Stimulated activated CD8-positive, alpha-beta memory T cell treated with anti-CD3 and anti-CD28 coated beads, Interleukin-4, amount 100 ng/mL, for 1 hour (primary cell): ENCODE measurements at places on chromosomes 1 and 21.

- DNase-seq = no peak
Observed at GRCh38 chr1:186303911-186304310, 71.1 kb downstream of the TPR start.

- no peak for DNase-seq
Observed at GRCh38 chr1:107964336-107965109, 457 bp downstream of the VAV3 start.

- no peak for DNase-seq
Observed at GRCh38 chr1:231411036-231411531, 11.0 kb downstream of the EGLN1 start.

DNA sequence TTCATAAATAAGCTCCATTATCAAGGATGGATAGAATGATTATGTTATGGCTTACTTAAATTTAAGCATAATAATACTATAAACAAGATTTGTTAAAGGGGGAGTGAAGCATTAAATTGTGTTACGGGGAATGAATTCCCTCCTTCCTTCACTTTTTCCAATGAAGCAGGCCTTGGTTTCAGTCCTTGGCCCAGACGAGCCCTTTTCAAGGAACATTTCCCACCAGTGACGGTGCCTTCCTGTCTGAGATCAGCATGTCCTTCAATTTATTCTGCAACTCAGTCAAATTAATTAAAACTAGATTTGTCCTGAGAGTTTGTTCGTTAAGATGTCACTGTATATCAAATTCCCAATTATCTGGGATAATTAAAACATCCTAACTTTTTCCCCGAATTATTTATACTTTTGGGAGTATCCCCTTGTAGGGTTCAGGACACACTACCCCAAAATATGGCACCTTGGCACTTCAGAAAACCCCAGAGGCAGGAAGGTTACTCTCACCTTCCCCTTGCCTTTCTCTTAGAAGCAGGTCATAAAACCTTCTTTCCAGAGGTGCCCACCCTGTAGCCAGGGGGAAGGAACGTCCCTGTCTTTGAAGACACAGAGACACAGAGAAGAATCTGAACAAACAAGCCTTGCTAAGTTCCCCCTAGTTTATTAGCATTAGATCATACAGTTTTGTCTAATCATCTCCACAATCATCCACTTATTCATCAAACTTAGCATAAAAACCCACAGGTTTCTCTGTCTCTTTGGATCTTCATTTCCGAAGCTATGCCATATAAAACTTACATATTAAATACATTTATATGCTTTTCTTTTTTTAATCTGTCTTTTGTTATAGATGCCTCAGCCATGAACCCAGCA, 86.2 kb upstream of the ARHGAP29 start:
- no peak for DNase-seq

DNA sequence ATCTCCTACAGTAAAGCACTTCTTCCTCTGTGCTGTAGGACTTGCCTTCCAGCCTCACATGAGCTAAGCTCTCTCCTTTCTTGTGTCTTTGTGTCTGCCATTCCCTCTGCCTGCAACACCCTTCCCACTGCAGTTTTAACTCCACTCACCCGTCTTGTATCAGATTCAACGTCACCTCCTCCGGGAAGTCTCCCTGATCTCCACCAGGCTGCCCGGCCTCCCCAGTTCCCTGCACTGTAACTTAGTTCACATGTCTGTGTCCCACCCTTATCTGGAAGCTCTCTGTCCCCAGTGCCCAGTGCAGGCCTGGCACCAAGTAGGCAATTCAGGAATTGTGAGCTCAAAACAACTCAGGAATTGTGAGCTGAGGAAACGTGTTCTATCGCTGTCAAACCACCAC, 96.4 kb downstream of the GLIS1 start:
- no peak for DNase-seq

- DNase-seq = no peak
Observed at GRCh38 chr1:212106286-212106792, 70.8 kb downstream of the DTL start.

DNA sequence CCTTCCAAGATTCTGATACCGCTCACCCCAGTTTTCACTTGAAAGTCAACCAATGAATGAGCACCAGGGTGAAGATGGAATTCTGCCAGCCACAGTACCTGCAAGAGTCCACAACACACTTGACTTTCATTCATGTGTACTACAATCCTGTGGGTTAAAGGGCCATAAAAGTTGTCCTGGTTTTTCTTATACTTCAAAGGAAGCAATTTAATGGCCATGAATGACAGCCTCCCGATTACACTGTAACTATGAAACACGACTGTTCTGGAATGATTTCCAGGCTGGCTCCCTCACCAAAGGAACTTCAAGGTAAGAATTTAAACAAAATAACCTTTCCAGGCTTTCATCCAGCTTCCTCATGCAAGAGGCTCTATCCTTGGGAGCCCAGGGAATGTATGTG, 502.8 kb downstream of the SMYD3 start:
- no peak for DNase-seq

DNA sequence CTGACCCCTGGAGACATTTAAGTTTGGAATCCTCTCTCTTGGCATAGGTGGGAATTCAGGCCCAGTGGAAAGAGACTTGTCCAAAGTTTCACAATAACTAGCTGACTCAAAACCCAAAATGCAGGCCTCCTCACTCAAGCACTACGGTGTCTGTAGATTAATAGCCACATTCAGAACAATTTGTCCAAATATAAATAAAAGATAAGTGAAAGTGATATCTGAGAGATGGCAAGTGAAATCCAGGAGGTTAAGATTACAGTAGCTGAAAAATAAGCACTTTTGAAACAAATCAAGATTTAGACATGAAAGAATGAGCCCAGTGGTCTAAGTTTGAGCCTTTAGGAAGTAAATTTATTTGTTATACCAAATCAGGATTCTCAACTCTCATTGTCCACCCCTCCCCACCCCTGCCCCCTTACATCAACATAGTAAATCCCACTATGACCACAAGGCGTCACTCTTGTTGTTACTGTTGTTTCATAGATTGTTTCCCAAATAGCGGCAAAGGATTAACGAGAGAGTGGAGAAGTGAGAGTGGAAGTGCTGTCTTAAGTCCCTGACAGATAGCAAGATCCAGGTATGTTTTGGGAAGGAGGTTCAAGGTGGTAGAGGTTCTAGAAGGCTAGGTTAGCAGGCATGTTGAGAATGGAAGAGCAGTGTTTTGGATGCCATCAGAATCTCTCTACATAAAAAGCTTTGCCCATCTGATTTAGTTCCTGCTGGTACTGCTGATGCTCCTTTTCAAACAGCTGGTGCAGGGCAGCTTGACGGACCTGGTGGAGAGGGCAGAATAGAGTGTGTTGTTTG, 7.1 kb upstream of the TPM3 start:
- DNase-seq = peak; percentile 11

DNA sequence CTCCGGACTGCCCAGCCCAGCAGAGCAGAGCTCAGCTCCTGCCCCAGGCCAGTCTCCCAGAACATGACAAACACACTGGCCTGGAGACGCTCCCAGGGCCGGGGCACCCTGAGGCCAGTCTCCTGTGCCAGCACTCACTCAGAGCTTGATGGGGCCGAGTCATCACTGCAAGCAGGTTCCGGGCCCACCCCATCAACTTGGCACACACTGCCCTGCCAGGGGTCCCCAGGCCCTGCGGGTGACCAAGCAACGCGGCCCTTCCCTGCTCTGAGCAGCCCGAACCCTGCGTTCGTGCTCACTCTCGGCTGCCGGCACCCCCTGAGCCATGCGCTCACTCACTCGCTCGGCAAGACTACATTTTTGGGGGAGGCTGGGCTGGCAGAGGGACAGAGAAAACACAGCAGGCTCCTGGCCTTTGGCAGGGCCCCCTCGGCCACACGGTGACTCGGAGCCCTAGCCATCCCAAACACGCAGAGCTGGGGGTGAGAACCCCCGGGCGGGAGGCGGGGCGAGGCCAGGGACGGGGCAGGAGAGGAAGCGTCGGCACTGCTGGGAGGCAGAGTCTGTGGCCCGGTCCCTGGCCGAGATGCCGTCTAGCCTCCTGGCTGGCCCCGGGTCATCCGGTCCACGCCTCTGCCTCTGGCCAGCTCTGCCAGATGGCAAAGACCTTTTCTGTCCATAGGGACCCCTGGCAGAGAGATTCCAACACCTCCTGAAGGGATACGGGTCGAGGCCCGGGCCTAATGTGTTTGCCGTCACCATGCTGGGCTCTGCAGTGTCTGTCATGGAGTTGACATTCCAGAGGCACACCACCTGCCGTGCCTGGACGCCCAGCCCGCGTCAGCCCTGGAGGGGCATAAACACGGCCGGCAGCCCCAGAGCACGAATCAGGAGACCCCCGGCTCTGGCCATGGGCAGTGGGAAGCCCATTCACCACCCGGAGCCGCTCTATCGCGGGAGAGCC, 68.0 kb downstream of the MEGF6 start:
- no peak for DNase-seq

- DNase-seq = no peak
Observed at GRCh38 chr1:180778782-180779398, 133.8 kb upstream of the KIAA1614 start.

- no peak for DNase-seq
Observed at GRCh38 chr1:232452117-232452516, 177.8 kb downstream of the SIPA1L2 start.

GRCh38 chr1:225578251-225578977, 74.5 kb downstream of the ENAH start:
- no peak for DNase-seq

DNA sequence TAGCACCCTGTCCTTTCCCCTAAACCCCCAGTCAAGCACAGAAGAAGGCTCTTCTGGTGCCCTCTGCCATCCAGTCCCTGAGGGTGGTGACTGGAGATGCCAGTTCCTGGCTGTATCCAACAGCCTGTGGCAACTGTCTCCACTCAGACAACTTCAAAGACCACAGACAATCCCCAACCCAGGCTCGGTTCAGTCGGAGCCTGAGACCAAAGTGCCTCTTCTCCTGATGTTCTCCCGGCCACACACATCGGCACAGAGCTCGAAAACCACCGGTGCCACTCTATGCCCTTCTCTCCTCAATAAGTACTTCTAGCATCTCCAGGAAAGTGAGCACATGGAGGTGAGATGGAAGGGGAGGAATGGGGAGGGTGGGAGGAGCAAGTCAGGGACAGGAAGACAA, 39.6 kb upstream of the HMGB4 start:
- no peak for DNase-seq

GRCh38 chr1:244155661-244156060, 104.6 kb downstream of the ZBTB18 start:
- no peak for DNase-seq

DNA sequence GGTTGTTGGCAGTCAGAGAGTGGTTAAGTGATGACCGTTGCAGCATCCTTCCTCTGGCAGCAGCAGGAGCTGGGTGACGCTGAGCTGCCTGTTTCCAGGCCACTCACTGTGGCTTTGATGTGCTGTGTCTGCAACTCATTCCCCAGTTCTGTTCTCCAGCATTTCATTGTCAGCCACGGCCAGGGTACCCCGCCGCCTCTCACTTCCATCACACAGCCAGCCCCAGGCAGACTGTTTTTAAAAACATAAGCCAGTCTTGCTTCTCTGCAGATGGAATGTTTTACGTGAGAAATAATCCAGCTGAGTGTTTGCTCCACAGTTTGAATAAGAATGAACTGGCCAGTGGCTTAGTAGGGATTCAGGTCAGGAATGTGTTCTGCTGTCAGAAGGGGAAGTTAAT, 21.5 kb upstream of the ST6GALNAC3 start:
- DNase-seq = no peak
